Right lung (tissue), 10 donors: ENCODE measurements at places on chromosomes 1 and 21. TPM values are rescaled to one million over a fixed set of nuclear protein-coding genes. Genes with fewer than 3 reads are reported as not detected.
A peak's percentile ranks its signal among the peaks of the same experiment; 100 is the strongest.

The CHRNB2 gene
- polyA plus RNA-seq = 0.68 TPM

GRCh38 chr1:153698020-153698922 is 19.8 kb downstream of the NPR1 start:
- peak; percentile 45 for DNase-seq

GRCh38 chr1:212760126-212760823 is 31.3 kb downstream of the NSL1 start:
- no peak for DNase-seq

The PCSK9 gene
- polyA plus RNA-seq = 0.59 TPM

The LRRC53 gene
- not detected for polyA plus RNA-seq

DNA sequence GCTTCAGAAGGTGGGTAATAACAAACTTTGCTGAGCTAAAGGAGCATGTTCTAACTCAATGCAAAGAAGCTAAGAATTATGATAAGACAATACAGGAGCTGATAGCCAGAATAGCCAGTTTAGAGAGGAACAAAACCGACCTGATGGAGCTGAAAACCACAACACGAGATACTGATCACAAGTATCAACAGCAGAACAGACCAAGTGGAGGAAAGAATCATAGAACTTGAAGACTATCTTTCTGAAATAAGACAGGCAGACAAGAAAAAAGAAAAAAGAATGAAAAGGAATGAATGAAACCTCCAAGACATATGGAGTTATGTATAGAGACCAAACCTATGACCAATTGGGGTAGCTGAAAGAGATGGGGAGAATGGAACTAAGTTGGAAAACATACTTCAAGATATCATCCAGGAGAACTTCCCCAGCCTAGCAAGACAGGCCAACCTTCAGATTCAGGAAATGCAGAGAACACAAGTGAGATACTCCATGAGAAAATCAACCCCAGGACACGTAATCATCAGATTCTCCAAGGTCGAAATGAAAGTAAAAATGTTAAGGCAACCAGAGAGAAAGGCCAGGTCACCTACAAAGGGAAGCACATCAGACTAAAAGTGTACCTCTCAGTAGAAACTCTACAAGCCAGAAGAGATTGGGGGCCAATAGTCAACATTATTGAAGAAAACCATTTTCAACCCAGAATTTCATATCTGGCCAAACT is 20.5 kb downstream of the CD84 start:
- DNase-seq = no peak

GRCh38 chr1:205004351-205004750 is 38.7 kb upstream of the CNTN2 start:
- DNase-seq = no peak

DNA sequence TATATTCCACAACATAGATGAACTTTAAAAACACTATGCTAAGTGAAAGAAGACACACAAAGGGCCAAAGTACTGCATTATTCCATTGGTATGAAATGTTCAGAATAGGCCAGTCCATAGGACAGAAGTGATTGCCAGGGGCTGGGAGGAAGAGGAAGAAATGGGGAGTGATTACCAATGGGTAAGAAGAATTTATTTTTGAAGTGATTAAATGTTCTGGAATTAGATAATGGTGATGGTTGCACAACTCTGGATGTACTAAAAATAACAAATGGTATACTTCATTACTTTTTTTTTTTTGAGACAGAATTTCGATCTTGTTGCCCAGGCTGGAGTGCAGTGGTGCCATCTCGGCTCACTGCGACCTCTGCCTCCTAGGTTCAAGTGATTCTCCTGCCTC is 61.7 kb downstream of the CHD5 start:
- DNase-seq = no peak

The LHX8 gene
- polyA plus RNA-seq = not detected

The PLEKHN1 gene
- polyA plus RNA-seq = 0.63 TPM

The TPTE gene
- not detected for polyA plus RNA-seq

The BGLAP gene
- 3.9 TPM for polyA plus RNA-seq

GRCh38 chr1:85599076-85599491 is 18.5 kb downstream of the CCN1 start:
- no peak for DNase-seq

- DNase-seq = no peak
Observed at GRCh38 chr1:36149973-36150295, 648 bp upstream of the TRAPPC3 start.

DNA sequence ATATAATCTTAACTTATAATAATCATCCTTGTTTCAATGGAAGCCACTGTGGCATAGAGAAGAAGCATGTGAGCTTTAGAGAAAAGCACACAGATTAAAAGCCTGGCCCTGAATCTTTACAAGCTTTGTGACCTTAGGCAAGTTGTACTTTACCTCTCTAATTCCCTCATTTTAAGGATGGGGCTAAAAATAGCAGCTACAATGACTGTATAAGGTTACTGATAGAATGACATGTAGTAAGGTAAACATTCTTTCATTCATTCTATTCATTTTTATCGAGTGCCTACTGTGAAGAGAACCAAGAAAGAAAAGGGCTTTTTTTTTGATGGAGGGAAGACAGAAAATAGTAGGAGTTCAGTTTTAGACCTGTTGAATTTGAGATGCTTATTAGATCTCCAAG is 25.6 kb downstream of the CDKN2C start:
- no peak for DNase-seq

GRCh38 chr1:1203561-1204424 is 2.6 kb downstream of the TNFRSF18 start:
- DNase-seq = no peak
